Activated T-cell treated with anti-CD3 and anti-CD28 coated beads, Interleukin-2, amount 50 U/mL, for 4 hours (primary cell): ENCODE measurements at places on chromosomes 16 and 17. TPM values are rescaled to one million over a fixed set of nuclear protein-coding genes. Genes with fewer than 3 reads are reported as not detected.

The CD79B gene
- total RNA-seq, result 21.6 TPM

The TRPV2 gene
- total RNA-seq, result 24.7 TPM

The SHMT1 gene
- total RNA-seq, result 26.5 TPM

The WFDC1 gene
- total RNA-seq, result not detected

The TBC1D10B gene
- total RNA-seq, result 52.5 TPM

The RNU2-1 gene
- total RNA-seq, result 1,970 TPM
